ENCODE measurements at places on chromosomes 7 and 10.
A peak's percentile ranks its signal among the peaks of the same experiment; 100 is the strongest.

DNA sequence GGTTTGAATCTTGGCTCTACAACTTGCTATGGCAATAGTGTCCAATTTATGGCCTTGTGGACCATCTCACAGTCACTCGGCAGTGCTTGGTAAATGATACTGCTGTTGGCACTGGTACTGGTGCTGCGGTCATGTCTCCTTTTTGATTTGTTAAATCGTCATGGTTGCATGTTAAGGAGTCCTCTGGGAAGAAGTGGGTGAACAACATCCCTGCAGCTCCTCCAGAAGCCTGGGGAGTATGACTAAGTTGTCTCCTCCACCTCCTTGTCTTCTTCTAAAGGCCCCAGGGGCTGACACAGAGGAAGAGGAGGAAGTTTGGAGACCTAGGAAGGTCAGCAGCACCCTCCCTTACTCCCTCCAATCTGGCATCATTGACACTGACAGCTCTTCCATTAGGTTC lies 8.5 kb downstream of the ITPRIP start:
- peak; percentile 43 for DNase-seq

DNA sequence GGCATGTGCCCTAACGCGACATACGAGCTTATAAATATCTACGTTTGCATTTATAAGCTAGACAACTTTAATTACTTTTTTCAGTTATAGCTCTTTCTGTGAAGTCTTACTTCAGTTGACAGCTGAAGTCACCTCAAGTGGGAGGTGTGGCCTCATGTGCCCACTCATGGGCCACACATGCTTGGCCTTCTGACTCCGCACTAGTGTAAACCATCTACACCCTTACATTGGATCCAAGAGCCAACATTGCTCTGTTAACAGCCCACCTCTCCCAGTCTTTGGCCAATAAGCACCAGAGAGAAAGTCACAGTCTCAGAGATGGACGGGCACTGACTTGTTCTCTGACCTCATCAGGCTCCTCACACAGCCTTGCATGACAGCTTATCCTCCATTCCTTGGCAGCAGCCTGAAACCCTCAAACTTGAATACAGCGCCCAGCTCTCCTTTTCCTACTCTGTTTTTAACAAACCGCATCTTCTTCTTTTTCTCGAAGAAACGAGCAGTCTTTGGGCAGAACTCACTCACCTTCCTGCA lies 70.9 kb upstream of the AMPH start:
- no peak for DNase-seq

GRCh38 chr7:135721198-135721820 lies 6.7 kb downstream of the SLC13A4 start:
- DNase-seq: no peak

GRCh38 chr7:77328669-77329068 lies 87.5 kb downstream of the GSAP start:
- DNase-seq: peak; percentile 65

- DNase-seq: no peak
Measured at GRCh38 chr10:114131094-114131493, 42.9 kb downstream of the CCDC186 start.

DNA sequence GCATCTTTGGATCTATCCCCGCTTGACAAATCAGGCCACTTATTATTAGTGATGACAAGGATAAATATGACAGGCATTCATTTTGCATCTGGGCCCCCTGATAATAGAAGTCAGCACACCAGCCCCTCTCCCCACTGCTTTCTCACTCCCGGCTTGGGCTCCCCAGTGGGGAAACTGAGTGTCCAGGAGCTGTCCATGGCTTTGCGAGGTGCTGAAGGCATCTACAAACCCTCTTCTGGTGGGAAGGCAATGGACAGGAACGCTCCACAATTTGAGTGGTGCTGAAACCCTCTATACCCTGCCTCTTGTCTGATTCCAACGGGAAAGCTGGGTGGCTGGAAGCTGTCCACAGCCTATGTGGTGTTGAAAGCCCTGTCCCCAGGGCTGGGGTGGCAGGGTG lies 61.7 kb upstream of the PCBD1 start:
- DNase-seq: no peak
